Jurkat, Clone E6-1 (cell line): ENCODE measurements at places on chromosomes 2 and 18.

DNA sequence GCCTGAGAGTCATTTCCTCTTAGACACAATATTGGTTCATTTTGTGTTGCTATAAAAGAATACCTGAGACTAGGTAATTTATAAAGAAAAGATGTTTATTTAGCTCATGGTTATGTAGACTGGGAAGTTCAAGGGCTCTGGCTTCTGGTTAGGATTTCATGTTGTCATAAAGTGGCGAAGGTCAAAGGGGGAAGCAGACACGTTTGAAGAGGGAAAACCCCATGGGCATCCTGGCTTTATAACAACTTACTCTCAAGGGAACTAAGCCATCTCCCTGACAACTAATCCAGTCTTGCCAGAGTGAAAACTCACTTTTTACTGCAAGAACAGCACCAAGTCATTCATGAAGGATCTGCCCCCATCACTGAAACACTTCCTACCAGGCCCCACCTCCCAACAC is 89.7 kb upstream of the RNF152 start:
- no peak for DNase-seq

DNA sequence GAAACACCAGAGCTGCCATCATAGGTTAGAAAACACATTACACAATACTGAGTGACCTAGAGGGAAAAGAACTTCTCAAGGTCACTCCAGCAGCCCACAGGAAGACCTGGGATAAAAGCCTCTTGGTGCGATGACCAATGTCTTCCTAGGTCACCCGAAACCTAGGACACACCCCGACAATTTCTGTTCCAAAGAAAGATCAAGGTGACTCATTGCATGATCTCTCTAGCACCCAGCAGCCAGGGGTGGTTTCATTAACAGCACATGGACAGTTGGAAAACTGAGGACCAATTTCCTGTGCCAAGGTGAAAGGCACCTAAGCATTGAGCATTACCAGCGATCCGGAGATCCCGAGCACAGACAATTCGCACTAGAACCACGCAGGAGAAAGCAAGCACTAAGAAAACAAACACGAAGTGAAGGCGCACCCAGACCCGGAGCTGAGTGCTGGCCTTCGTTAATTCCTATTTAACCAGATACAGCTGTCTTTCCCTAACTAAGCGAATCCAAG is 1.5 kb downstream of the CACNB4 start:
- no peak for DNase-seq

DNA sequence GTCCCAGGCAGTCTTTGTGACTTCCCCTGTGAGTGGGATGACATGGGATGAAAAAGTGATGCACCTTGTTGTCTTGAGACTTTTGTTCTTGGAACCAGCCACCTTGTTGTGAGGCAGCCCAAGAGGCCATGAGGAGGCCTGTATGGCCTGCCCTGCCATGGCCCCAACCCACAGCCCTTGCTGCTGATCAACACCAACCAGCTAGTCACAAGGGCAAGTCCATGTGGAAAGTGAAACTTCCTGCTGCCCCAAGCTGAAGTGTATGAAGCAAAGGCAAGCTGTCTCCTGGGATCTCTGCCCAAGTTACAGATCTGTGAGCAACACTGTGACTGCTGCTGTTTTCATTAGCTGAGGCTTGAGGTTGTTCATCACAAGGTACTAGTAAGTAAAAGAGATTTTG is 21.6 kb downstream of the TMEM18 start:
- peak; percentile 44 for DNase-seq

DNA sequence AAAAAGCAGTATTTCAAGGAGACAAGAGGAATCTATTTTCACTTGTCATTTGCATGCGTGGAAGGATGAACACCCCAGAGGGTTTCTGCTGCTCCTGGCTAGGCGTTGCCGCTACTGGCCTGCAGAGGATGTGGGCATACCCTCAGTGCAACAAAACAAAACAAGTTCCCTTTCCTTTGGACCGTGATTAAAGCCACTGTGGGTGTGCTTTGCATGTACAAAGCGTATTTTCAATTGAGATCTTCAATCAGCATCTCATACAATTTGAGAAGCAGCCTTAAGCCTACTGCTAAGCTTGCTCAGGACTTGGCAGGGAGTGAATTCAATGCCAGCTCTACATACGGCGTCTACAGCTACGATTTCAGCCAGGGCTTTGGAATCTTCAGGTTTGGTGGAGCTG is 298.4 kb downstream of the LPIN1 start:
- DNase-seq = peak; percentile 25

GRCh38 chr2:85540133-85540648 is 1.2 kb downstream of the MAT2A start:
- no peak for DNase-seq

DNA sequence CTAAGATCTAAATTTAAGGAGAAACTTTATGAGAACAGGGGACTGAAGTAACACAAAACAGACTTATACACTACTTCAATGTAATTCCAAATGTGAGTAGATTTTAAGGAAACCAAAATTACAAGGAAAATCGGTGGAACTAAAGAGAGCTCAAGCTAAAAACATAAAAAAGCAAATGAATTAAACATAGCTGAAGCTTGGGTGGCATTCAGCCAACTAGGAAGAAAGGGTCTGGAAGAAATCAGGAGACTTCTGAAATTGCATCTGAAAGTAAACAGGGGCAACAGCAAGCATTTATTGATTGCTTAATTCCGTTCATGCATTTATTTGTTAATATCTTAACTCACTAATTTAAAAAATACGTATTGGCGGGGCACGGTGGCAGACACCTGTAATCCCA is 727.3 kb upstream of the PKDCC start:
- DNase-seq = no peak

GRCh38 chr2:215454519-215455246 is 18.8 kb upstream of the FN1 start:
- peak; percentile 24 for DNase-seq

GRCh38 chr2:149082079-149082478 is 43.6 kb downstream of the LYPD6B start:
- DNase-seq = no peak

DNA sequence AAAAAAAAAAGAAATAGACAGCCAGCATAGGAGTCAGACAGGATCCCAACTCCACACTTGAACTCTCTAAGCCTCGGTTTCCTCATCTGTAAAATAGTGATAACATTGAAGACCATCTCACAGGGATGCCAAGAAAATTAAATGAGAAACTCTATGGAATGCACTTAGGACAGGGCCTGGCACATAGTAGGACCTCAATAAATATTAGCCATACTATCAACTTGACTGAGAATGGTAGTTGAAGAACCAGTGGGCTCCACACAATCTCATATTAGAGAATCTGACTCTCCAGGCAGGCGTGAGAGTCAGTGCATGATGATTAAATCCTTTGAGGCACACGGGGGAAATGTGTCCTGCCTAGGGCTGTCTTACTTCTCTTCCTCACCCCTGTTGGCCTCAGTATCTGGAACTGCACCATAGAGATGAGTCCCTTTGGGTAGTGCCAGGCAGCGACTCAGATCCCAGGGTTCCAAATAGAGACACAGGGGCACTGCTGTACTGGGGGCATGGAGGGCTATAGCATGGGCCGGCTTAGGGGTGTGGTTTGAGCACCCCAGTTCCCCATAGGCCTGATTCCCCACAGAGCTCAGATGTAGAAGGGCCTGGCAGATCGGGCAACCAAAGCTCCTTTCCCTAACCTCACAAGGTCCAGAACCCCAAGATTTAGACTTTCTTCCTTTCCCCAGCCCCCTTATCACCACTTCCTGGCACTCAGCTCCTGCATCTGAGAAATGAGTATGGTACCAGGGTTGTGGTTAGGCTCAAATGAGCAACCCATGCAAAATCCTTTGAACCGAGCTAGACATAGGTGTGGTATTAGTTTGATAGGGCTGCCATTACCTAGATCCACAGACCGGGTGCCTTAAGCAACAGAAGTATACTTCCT is 51.3 kb upstream of the CAB39 start:
- DNase-seq = peak; percentile 94

- DNase-seq = peak; percentile 39
Observed at GRCh38 chr18:5853253-5853652, 42.1 kb downstream of the TMEM200C start.

DNA sequence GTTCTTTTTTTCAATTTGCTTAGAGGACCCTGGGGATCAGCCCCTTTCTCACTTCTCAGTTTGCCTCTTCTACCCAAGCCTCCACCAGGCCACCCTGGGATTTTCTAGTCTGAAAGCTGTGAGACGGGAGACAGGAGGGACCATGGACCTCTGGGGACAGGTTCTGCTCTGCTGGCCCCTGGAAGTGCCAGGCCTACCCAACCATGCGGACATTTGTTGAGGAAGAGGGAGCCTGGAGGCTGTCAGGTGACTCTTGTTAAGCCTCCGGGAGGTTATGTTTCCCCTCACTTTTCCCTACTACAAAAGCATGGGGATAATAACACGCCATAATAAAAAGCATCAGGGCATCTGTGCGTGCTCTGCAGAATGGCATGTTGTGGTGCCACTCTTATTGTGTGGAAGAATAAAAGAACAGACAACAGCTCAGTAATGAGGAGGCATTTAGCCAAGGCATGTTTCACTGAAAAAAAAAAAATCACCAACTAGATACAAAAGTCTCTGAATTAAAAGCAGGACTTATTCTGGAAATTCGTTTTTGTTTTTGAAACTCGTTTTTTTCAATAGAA is 48.3 kb upstream of the PLA2R1 start:
- no peak for DNase-seq

DNA sequence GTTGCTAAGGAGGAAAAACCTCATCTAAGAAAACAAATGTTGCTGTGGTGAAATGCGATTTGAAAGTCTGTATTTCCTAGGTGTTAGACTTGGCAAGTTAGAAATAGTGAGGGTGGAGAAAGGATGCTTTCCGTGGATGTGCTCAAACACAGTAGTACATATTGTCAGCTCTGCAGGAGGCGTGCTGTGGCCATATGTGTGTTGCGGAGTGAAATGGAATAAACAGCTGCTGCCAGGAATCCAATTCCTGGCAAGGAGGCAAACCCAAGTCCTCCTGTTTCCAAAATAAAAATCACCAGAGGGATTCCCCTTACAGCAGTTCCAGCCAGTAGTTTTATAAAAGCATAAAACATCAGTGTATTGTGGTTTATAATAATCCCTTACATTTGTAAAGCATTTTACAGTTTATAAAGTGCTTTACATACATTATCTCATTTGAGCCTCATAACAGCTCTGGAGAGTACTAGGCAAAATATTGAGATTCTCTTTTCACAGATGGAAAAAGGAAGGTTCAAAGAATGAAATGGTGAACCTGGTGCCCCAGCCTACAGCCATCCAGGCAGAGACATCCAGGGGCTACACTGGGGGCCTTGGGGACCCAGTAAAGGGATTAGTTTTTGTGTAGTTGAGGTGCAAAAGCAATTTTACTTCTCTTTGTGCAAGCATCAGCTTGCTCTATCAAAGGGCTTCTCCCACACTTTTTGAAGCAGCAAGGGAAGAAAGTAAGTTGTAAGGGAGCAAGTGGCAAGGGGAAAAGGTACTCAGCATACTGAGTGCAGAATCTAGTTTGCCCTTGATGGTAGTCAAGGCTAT is 206.0 kb downstream of the AGPS start:
- no peak for DNase-seq

GRCh38 chr2:189442468-189442867 is 1.2 kb downstream of the WDR75 start:
- no peak for DNase-seq

- DNase-seq = no peak
Observed at GRCh38 chr2:21332993-21333625, 209.3 kb downstream of the TDRD15 start.

DNA sequence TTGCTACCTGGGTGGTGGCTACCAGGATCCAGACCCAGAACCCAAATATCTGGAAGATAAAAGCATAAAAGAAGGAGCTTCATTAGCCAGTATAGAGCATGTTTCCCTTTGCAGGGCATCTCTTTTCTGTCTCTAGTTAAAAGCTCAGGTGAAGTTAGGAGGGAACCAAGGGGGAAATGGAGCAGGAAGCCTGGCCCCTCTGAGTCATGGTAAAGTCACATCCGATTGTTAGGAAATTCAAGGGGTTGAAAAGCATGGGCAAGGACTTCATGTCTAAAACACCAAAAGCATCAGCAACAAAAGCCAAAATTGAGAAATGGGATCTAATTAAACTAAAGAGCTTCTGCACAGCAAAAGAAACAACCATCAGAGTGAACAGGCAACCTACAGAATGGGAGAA is 126.9 kb downstream of the RPIA start:
- no peak for DNase-seq

- DNase-seq = no peak
Observed at GRCh38 chr2:70978341-70979179, at the start of gene ANKRD53. Gene ANKRD53 (plus strand): TSS chr2:70978630. CDS start chr2:70978646, 16 bp downstream.

GRCh38 chr2:10449838-10450691 is 1.9 kb upstream of the ODC1 start:
- no peak for DNase-seq

DNA sequence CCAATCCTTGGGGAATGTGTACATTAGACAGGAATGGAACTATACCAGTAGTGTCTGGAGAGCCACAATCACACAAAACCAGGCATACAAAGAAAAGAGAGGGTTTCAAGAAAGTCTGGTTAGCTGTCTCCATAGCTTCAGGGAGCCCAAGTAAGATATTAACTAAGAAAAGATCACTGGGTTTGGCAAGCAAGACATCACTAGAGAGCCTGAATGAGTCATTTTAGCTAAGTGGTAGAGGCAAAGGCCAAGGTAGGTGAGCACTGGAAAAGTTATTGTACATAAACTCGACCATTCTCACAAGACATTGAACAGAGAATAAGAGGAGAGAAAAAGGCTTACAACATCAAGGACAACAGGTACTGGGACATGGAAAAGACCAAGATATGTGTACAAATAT is 143.8 kb upstream of the ARL4C start:
- no peak for DNase-seq

DNA sequence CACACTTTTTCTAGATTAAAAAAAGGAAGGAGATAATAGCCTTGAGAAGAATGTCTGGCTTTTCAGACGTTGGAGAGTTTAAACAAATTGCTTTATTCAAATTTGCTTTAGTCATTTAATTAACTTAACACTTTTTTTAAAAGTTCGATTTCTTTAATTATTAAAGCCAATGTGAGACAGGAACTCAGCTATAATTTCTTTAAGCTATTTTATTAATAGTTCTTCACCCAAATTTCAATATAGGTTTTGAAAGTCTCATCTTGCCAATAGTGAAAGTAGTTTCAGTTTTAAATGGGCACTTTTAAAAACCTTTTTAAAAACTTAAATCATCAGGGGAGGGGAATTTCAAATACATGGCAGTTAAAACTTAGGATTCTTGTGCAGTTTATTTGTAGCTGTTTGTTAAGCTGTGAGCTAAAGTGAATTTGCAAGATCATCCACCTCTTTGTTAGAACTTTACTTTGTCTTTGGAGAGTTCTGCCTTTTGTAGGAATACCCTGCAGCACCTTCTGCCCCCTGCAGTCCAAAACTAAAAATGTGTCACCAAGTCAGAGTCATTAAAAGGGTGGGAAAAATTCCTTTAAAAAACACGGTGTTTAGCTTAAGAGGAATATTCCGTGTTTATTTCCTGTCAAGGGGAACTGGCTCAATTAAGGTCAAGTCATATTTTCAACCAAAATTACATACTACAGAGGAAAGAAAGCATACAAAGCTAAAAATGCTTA is 4.6 kb downstream of the TGIF1 start:
- peak; percentile 48 for DNase-seq

DNA sequence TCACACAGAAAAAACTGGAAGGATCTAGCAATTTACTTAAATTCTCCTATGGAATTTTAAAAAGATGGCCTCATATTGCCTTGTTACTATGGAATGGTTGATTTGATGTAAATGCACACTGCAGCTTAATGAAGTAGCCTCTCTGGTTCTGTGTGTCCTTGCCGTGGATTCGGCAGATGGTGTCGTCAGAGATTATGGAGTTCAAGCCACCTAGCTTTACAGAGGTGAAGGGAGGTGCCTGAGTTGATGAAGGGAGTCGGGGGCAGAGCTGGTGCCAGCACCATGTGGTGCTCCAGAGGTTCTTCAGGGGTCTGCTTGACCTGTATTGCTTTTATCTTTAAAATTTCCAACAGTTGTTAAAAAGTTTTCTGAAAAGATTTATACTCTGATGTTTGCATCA is 48.8 kb downstream of the ASAP2 start:
- DNase-seq = no peak
